ENCODE measurements at places on chromosomes 5 and 9.

- no peak for DNase-seq
Measured at GRCh38 chr9:83629433-83630104, 6.6 kb downstream of the IDNK start.

DNA sequence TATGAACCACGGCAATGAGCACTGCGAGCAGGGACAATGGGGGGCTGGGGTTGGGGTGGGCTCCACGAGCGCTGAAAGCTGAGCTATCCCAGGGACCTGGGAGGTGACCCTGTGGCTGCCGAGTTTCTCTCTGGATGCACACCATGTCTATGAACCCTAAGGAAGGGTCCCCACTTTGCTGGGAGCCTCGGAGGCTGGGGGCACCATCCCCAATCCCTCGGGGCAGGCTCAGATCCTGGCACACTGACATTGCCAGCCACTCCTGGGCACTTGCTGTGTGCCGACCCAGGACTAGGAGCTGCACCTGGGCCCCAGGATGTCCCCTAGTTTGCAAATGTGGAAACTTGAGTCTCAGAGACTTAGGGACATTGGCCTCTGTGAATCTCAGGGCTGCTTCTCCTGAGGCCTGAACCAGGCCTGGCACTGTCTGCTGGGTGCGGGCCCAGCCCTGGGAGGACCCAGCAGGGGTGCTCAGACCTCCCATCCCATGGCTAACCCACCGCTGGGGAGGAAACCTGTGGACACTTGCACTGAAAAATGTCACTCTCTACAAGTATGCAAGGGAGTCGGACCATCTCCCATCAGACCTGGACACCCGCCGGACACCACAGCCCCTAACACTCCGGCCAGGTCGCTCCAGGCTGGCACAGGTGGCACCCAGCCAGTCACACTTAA, 13.0 kb upstream of the CAMSAP1 start:
- DNase-seq, result no peak

GRCh38 chr9:129933185-129934040, 98.2 kb downstream of the USP20 start:
- DNase-seq, result no peak

GRCh38 chr9:132181796-132182313, 20.0 kb downstream of the NTNG2 start:
- DNase-seq, result no peak

- DNase-seq, result peak; percentile 86
Measured at GRCh38 chr9:89597711-89598362, 7.0 kb upstream of the GADD45G start.

DNA sequence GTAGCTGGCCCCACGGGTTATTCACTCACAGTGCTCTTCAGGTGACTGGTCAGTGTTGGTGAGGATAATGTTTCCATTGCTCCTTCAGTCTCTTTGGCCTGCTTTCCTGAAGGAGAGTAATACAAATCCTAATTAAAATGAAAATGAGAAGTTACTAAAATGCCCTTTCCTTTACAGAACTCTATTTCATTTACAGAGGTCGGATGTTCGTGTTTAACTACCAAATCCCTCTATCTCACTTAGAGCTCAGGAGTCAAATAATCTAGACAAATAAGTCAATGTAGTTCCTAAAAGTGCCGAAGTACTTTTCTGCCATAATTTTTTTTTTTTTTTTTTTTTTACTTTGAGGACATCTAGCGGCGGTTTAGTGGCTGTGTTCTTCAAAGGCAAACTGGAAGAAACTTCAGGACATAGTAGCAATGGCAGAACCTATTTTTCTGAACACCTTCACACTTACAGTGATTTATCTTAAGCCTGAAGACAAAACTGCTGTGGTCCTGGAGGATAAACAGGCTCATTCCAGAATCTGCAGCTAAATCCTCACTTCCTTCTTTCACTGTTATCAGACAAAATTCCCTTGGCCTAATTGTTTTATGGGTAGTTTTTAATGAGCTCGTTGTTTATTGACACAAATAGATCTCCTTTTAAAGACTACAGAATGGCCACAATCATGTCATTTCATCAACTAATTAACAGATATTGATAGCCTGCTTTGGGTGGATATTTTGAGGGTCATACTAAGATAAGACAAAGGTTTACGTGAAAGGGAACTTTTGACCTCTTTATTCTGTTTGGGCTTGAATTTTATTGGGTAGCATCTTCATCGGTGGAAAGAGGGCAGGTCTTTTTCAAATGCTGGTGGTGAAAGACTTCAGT, 207.6 kb upstream of the DMRTA1 start:
- DNase-seq, result peak; percentile 83

- no peak for DNase-seq
Measured at GRCh38 chr9:121466142-121466541, 33.5 kb downstream of the GGTA1 start.

- DNase-seq, result no peak
Measured at GRCh38 chr5:91787718-91788117, 404.6 kb upstream of the ARRDC3 start.

- DNase-seq, result no peak
Measured at GRCh38 chr9:87682618-87683017, 43.3 kb upstream of the CTSL start.

DNA sequence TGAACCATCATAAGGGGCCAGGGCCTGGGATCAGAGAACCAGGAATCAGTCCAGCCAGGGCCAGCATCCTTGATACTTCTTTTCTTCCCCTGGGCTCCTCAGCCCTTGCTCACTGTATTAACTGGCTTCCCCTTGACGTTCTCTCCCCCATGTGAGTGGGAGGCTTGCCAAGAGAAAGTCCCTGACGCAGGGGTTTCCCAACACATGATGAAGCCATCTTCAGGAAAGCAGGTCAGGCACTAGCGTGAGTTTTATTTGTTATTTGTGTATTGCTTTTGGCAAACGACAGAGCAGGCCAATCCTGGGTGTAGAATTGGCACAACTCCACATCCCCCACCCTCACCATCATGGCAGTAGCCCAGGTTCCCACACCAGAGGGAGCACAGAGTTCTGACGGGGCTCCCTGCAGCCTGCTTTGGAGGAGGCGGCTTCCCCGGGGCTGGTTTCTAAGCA, 165.5 kb upstream of the NFIL3 start:
- DNase-seq, result no peak

DNA sequence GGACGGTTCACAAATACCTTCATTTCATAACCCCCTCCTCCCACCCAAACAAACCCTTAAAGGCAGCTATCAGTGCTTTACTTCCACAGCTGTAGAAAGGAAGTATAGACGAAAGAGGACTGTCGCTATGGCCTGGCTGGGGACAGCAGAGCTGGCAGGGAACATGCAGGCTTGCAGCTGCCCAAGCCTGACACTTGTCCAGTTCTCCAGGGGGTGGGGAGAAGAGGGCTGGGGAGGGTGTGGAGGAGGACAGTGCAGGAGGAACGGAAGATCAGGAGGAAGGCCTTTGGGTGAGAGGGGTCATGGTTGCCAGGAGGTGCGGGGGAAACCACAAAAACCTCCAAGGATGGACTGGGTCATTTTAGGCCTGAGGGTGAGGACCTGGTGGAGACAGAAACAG, 25.9 kb downstream of the ARPC5L start:
- DNase-seq, result no peak

DNA sequence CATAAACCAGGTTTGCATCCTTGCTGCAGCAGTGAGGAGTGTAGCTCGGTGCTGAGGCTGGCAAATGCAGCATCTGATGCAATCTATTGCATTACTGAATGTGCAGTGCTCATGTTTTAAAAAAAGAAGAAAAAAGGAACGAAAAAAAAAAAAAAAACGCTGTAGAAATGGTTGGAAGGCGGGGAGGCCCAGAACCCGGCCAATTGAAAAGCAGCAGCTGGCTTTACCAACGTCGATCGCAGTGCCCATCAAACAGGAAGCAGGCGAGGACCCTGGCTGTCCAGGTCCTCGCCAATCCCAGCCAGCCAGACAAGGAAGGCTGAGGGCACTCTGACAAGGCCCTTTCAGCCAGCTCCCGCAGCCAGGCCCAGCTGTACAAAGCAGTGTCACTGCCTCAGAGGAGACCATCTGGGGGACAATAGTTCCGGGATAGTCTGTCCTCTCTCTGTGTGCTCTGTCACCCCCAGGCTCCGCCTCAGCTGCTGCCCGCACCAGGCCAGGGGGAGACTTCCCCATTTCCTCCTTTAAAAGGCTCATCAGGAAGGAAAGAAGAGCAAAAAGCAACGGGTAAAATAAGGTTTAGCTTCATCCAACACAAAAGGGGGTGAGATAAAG, 21.8 kb upstream of the CPEB4 start:
- DNase-seq, result no peak

DNA sequence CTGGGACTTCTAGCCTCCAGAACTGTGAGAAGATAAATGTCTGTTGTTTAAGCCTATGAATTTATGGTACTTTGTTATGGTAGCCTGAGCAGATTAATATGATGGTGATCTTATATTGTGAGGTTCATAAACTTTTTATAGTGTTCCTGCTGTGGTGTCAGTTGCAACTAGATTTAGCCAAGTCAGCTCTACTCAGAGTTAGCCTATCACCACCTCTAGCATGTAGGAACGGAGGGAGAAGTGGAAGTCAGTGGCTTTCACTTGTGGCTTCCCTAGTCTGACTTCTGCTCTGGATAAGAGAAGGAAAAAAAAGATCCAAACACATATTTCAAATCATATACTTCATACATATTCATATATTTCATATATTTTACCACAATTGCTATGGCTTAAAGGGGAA, 6.6 kb downstream of the POC5 start:
- DNase-seq, result no peak

GRCh38 chr9:123960366-123960765, 30.4 kb upstream of the DENND1A start:
- DNase-seq, result peak; percentile 59

DNA sequence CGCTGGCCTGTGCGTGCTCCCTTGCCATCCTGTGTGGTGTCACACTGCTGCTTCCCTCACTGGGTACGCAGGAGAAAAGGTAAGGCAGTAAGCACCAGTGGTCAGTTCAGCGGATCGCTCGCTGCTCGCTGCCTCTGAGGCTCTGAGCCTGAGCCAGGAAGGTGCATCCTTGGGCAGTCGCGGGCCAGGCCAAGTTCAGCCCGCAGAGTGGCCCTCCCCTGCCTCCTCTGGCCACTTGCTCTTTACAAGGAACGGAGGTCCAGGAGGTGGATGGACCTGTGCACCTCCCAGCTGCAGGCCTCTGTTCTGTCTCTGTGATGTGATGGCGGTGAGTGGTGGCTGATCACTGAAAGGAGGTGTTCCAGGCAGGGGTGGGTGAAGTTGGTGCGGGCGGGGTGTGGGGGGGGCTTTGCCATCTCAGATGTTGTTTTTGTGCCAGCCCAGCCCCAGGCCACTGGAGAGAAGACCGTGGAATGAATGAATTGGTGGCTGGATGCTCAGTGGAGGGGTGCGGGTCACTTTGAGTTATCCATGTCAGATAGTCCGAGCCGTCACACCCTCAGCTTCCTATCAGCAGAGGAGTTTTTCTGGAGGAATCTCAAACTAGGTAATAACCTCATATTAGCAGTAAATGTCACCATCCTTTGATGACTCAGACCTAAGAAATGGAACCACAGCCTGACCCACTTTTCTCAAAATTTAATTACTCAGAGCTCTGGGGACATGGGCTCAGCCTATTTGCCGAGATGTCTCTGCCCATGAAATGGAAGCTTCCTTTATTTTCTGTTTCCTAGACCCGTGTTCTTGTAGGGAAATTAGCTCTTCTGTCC, 7.3 kb downstream of the COL5A1 start:
- DNase-seq, result no peak

DNA sequence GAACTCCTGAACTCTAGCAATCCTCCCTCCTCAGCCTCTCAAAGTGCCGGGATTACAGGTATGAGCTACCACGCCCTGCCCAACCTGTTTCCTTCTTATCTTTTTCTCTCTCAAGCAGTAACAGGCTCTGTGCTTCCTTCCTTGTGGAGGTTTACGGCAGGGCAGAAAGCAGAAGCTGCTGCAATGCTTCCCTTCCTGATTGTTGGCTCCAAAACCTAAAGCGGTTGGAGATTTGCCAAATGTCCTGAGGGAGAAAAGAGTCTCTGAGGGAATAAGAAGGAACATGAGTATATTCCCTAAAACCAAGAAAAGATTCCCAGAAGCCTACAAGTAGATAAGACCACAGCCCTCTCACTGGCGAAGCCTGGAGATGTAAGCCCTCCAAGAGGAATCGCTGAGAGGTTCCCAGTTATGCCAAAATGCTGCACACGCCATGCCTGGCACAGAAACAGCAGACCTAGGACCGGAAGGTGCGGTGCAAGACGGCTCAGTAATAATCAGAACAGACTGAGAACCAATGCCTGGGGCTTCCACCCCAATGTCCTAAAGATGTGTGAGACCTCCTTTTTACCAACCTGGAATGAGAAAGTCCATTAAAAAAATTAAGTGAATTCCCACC, 73.2 kb downstream of the APTX start:
- no peak for DNase-seq

GRCh38 chr5:123785162-123786071, 273.4 kb downstream of the CSNK1G3 start:
- no peak for DNase-seq

- DNase-seq, result no peak
Measured at GRCh38 chr5:89584339-89584956, 701.5 kb upstream of the MEF2C start.

DNA sequence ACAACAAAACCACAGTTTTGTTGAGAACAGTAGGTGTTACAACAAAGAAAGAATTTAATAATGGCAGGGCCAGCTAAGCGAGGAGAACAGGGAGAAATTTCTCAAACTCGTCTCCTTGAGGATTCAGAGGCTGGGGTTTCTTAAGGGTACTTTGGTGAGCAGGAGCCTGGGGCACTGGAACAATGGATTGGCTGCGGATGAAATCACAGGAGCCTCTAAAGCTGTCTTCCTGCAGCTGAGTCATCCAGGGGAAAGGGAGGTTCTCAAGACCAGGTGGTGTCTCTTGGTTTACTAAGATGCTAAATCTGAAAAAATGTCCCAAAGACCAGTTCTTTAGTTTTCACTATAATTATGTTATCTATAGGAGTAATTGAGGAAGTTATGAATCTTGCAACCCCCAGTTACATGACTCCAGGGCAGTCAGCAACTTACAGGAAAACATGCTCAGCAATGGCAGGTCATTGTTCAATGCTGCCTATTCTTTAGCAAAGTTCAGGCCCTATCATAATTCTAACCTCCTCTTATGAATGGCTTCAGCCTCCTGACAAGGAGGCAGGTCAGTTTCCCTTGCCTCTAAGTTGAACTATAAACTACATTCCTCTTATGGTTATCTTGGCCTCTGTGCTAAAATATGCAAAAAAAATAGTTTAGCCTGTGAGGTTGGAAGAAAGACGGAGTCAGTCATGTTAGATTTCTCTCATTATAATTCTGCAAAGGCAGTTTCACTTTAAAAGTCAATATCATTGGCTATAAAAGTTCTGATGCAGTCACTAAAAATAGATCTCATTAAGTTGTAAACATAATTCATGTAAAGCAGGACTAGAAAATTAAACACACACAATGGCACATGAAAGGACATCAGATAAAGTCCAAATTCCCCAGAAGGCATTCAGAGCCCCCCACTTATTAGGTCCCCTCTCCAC, 63.3 kb upstream of the CKS2 start:
- DNase-seq, result no peak
